MCF 10A (cell line): ENCODE measurements at places on chromosomes 4 and X.

DNA sequence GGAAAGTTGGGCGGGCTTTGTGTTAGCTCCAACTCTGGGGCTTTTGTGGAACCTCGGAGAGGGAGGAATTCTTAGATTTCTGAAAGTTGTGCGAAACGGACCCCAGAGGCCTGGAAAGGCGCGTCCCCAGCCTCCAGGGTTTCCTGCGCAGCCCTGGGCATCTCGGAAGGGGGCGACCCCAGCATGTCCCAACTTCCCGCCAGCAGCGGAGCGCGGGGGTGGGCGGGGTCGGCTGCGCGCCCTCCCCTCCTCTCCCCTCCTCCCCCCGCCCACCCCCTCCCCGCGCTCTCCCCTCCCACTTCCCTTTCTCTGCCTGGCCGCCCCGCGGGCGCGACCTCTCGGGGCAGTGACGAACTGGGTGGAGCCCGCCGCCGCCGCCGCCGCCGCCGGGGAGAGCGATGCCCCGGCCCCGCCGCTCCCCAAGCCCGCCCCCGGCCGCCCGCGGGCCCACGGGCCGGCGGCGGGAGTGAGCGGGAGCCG lies 16.8 kb downstream of the PTTG2 start:
- peak; percentile 62 for DNase-seq

- no peak for DNase-seq
Observed at GRCh38 chr4:76765473-76766183, 132.3 kb downstream of the SOWAHB start.

DNA sequence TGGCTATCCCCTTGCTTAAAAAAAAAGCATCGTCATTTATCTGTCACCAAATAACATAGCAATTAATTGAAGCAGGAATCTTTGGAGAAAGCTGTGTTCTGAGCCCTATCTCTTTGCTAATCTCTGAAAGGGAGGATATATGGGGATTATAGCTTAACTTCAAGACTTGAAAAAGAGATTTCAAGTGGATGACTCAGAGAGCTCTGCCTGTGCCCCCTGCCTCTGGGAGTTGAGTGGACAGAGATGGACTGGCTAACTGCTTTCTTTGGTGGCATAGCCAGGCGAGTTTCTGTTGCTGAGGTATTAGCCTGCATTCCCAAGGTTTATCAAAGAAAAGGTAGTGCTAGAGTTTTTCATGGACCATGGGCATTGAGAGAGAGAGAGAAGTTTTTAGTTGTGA lies 91.6 kb downstream of the DDIT4L start:
- DNase-seq, result no peak

GRCh38 chrX:153968754-153969124 lies 2.9 kb downstream of the HCFC1 start:
- DNase-seq, result no peak

GRCh38 chr4:7852568-7853185 lies 87.0 kb downstream of the AFAP1 start:
- no peak for DNase-seq

DNA sequence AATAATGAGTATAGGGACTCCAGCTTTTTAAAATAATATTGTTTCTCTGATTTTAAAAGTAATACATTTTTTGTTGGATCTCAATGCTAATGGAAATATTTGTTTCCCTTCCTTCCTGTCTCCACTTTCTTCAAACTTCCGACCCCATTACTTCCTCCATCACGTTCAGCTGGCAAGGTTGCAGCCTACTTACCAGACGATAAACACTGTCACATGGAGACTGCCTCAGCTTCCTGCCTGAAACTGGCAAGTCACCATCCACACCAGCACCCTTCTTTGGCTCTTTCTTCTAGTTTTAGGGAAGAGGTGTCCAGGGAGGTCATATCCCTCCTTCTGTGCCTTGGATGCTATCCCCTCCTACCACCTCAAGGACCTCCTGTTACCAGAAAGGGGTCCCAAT lies 3.4 kb upstream of the INTU start:
- DNase-seq, result no peak

GRCh38 chrX:102652031-102652688 lies 877 bp downstream of the GPRASP1 start:
- DNase-seq, result no peak

DNA sequence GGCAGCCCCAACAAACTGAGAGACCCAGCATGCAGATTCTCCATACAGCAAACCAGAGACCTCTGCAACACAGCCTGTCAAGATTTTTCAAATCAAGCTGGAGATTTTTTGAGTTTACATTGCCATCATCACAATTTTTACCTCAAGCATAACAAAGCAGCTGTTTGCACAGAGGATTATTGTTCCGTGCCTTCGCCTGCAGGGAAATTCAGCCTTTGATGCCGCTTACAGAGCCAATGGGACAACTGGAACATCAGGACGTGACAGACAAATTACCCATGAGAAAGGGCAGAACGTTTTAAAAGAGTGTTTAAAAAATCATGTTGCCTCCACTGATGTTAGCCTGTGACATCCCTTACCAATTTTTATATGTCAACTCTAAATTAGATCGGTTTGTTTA lies 363.7 kb downstream of the FBXW7 start:
- DNase-seq, result no peak

GRCh38 chr4:4717692-4718091 lies 141.8 kb upstream of the MSX1 start:
- no peak for DNase-seq

DNA sequence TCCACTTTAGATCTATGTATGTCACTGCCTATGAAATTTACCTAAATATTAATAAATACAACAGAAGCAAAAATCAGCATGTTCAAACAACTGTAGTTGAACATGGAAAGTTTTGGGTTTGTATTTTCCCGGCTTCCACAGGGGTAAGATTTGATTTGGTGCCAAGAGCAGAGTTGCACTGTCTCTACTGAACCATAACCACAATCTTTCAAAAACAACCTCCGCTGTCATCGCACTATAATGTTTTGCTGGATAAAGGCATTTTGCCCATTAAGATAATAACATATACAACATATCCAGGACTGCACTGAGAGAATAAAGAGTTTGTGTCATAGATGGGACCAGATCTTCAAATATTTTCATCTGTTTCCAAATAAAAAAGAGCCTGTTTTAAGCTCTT lies 94.9 kb downstream of the TENM3 start:
- DNase-seq, result peak; percentile 6

DNA sequence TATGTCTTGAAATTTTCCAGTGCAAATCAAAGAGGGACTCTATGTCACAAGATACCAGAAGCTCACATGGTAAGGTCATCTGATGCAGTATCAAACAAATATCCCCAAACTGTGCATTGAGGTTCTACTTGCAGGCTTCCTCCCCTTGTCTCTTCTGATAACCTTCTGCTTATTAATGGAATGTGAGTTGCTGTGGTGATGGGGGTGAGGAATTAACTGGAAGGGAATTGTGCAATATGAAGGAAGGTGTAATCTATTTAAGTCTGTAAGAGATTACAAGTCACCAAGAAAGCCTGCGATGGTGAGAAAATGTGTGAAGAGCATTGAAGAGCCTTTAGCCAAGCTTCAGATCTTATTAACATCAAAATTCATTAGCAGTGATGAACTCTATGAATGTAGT lies 15.4 kb upstream of the MAGED1 start:
- DNase-seq, result no peak

DNA sequence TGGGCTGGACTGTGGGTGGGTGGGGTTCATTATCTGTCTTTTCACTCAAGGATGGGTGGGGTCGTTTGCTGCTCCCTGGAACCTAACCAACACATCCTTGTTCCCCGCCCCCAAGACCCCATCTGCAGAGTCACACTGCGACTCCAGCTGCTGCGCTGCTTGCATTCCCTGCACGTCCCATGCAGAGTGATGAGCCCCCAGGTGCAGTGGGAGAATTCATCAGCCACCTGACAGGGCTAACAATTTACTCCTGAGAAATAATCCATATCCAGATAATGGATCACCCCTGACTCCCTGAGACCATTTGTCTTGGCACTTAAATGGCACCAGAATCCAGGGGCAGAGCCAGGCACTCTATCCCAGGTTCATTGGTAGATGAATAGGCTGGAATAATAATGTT lies 12.4 kb upstream of the ARHGAP36 start:
- DNase-seq, result no peak

- peak; percentile 73 for DNase-seq
Observed at GRCh38 chr4:105808750-105809041, 86.6 kb upstream of the NPNT start.

DNA sequence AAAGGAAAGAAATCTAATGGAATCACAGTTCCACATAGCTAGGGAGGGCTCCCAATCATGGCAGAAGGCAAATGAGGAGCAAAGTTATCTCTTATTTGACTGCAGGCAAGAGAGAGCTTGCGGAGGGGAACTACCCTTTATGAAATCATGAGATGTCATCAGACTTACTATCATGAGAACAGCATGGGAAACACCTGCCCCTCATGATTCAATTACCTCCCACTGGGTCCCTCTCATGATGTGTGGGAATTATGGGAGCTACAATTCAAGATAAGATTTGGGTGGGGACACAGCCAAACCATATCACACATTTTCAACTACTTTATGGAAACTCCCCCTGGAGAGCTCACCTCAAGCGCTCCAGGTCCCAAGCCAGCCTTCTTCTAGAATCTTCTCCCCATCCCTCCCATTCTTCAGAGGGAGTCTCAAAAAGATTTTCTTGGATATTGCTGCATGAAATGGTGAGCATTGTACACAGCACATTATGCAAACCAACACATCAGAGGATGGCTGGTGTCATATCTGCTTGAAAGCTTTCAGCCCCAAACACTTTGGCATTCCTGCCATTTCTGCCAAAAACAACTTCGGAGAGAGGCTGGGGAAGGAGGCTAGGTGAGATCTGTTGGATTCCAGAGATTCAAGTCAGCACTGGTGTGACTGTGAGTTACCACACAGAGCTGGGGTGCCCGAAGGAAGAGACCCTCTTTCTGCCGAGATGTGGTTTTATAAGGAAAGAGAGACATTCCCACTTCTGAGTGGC lies 6.9 kb downstream of the FGFBP1 start:
- no peak for DNase-seq

- DNase-seq, result no peak
Observed at GRCh38 chr4:18932730-18933339, 911.3 kb upstream of the LCORL start.

DNA sequence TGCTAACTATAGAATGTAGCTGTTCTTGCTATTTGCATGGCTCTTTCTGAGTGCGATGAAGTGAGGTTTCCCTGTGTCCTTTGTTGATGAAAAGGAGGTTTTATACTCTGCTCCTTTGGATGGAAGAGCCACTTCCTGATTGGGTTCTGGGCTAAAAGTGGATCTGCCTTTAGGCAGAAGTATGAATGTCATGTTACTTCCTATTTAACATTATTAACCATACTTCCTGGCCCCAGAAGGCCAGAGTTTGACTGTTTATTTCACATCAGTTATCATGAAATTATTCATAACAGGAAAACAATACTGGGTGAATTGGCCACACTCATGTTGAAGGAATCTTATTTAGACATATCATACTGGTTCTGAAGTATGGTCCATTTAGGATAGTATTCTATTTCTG lies 386.2 kb downstream of the PCDH7 start:
- no peak for DNase-seq

DNA sequence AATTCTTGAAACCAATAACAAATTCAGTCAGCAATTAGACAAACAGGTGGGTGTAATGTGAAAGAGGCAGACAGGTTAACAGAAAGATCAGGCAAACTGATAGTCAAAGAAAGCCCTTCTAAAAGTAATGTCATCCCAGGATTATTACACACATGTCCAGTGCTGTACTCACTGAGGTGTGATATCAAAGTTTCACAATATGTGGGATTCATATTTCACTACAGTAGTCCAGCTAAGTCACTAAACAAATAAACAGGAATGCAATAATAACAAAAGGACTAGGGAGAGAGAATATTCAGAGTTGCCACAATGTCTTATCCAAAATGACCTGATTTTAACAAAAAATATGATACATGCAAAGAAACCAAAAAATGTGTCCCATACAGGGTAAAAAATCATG lies 787.5 kb downstream of the FSTL5 start:
- DNase-seq, result peak; percentile 71
